Thyroid gland (tissue), 4 donors: ENCODE measurements at places on chromosomes 12 and 14. TPM values are rescaled to one million over a fixed set of nuclear protein-coding genes. Genes with fewer than 3 reads are reported as not detected.

DNA sequence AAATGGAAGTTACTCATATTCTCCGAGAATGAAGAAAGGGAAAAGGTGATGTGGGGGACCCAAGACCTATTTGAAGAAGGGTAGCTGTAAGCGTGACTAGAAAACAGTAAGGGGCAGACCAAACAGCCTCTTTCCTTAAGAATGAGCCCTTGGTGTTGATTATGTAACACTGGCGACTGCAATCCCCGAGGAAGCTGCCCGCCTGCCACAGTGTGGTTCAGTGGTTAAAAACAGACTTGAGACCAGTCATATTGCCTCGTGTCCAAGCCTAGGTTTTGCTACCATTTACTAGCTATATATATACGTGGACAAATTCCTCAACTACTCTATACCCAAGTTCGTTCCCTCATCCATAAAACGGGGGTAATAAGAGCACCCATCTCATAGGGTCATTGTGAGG is 49.1 kb downstream of the SSPN start:
- peaks cover 21% of the 10 kb centered on the region for H3K4me1 ChIP-seq
- DNase-seq, result no peak
- H3K27ac ChIP-seq, result no peak overlapping the region
- no peaks in the 10 kb centered on the region for H3K27me3 ChIP-seq

The C14orf39 gene
- total RNA-seq, result 0.13 TPM

The TDRD9 gene
- total RNA-seq, result 27.4 TPM

GRCh38 chr12:18462442-18462841 is 201.1 kb downstream of the PIK3C2G start:
- H3K27ac ChIP-seq, result no peak overlapping the region
- H3K4me3 ChIP-seq, result no peak overlapping the region
- peak; percentile 29 for DNase-seq

DNA sequence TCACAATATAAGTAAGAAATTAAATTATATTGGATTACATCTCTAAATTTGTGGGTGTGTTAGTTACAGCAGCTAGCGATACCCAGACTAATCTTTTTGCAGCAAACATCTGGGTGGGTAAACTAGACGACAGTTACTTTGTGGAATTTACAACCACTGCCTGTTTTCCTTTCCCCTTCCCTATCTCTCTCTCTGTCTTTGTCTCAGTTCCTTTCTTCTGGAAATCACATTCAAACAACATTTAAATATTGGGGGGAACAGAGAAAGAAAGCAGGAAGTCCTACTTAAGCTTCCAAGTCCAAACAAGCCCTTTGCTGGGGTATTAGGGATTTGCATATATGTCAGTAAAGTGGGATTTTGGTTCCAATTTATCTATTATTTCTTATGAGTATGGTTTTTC is 97.6 kb downstream of the WIF1 start:
- no peaks in the 10 kb centered on the region for H3K36me3 ChIP-seq
- no peak for DNase-seq
- H3K4me3 ChIP-seq, result no peak overlapping the region

The KRT2 gene
- not detected for total RNA-seq

The IFNG-AS1 gene
- 0.50 TPM for total RNA-seq
